CD4-positive, alpha-beta T cell treated with Interleukin-2 at 100 ng/mL for 4 hours (primary cell): ENCODE measurements at places on chromosomes 12 and 14.

- no peak for DNase-seq
Observed at GRCh38 chr12:3321881-3322280, 169.1 kb upstream of the PRMT8 start.

DNA sequence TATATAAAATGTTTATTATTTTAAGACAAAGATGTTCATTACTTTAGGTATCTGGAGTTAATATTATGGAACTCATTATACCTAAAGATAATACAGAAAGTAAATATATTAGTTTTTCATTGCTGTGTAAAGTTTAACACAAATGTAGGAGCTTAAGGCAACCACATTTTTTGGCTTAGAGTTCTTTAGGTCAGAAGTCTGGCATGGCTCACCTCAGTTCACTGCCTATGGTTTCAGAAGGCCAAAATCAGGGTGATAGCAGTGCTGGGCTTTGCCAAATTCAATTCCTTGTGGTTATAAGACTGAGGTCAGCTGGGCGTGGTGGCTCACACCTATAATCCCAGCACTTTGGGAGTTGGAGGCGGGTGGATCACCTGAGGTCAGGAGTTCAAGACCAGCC lies 35.5 kb upstream of the PRPF39 start:
- DNase-seq = no peak

DNA sequence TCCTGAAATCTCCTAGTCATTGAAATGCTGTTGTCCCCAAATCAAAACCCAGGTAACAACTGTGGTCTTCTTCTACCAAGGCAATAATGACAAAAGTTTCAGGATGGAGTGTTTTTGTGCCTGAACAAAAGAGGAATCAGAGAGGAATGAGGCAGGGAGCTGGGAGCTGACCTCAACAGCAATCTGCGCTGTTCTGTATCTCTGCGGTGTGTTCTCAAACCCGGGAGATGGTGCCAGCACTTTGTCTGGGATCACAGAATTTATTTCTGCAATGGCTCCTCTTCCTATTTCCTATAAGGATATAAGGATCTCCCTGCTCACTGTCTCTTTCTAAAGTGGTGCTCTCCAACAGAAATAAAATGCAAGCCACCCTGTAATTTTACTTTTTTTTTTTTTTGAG lies 449 bp upstream of the GLT8D2 start:
- no peak for DNase-seq

DNA sequence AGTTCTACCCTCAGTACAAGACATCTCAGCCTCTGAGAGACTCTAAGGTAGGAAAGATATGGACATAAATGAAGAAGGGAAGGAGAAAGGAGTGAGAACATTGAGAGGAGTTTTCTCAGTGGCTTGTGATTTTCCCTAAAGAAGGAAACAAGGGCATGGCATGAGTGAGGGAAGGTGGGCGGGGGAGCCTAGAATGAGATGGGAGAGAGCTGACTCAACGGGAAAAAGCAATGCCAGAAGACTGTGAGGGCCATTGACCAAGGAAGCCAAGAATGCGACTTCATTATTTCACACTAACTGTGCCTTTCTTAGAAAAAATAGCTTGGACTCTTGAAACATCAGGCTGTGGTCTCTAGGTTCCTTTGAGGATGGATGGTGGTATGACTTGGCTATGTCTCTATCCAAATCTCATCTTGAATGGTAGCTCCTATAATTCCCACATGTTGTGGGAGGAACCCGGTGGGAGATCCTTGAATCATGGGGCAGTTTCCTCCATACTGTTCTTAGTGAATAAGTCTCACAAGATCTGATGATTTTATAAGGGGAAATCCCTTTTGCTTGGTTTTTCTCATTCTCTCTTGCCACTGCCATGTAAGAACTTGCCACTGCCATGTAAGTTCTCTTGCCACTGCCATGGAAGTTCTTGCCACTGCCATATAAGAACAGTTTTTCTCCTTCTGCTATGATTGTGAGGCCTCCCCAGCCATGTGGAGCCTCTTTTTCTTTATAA lies 279.6 kb downstream of the NUAK1 start:
- no peak for DNase-seq

- DNase-seq = peak; percentile 11
Observed at GRCh38 chr12:68932128-68932960, 627 bp downstream of the CPM start.

DNA sequence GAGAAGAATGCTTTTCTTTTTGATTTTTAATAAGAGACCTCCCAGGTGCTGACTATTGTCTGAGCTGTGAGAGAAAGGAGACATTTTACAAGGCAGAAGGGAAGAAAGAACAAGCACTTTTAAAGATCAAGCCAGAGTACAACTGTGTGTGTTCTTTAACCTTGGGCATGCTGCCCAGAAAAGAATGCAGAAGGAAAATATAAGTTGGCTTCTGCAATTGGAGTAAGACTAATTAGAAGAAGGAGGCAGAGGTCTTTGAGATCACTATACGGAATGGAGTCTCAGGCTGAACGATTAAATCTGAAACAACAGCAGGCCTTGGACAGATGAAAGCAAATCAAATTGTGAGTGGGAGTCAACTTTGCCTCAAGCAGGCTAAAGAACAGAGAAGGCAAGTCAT lies 230.5 kb downstream of the ATP23 start:
- DNase-seq = no peak

DNA sequence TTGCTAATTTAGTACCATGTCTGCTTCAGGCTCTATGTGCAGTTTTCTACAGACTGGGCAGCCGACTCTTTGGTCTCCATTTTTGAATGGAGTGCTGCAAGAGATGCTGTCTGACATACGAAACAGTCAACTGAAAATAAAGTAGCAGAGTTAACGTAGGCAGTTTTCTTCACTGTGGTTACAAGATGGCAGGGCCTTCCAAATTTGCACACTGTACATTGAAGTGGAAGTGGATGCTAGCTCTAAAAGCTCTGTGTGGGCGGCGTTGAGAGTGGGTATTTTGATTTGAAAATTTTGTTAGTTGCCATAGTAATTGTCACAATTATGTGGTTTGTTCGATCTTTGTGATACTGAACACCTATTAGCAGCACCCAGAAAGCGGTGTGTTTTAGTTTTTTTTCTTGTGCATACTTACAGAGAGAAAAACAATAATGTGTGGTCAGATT lies 154.9 kb upstream of the ATP2B1 start:
- DNase-seq = peak; percentile 93
